ENCODE measurements at places on chromosomes 11 and 22. TPM values are rescaled to one million over a fixed set of nuclear protein-coding genes. Genes with fewer than 3 reads are reported as not detected.

DNA sequence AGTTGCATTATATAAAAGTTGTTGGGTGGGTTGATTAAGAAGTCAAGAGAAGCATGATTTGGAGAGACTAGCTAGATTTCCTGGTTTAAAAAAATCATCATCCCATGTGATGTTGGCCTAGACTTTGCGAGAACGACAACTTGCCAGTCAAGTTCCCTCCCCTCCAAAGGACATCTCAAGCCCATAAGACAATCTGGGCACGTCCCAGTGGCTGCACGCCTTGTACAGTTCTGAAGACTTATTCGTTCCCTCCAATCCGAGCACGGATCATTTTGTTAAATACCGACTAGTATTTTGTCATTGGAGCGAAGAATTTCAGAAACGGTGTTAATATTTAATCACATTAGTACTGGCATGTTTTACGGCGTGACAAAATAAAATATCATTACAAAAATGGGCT lies 8.0 kb downstream of the MN1 start:
- DNase-seq = no peak

GRCh38 chr11:72642884-72643522 lies 31.2 kb downstream of the PDE2A start:
- no peak for DNase-seq

ALDH3B1 gene
- 14.6 TPM for total RNA-seq

ZNF280A gene
- not detected for total RNA-seq

DNA sequence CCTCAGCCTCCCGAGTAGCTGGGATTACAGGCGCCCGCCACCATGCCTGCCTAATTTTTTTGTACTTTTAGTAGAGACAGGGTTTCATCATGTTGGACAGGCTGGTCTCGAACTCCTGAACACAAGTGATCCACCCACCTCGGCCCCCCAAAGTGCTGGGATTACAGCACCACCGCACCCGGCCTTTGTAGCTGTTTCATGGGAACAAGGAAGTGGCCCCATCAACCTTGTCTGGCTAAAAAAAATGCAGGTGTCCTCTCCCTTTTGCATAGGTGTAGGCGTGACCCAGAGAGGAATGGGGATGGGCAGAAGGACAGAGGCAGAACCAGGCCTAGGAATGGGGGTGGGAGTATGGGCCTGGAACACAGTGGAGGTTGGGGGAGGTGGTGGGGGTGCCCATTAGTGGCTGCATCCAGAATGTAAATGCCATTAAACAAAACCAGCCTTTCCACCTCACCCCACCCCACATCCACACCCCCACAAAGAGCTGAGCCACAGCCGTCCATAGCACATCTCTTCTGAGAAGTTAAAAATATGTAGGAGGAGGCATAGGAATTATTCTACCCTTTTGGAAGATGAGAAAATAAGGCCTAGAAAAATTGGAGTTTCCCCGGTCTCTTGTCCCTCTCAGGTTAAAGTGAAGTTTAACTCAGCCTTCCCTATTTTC lies 22.8 kb upstream of the SCGB1A1 start:
- no peak for DNase-seq

NRXN2 gene
- 8.8 TPM for total RNA-seq

DNA sequence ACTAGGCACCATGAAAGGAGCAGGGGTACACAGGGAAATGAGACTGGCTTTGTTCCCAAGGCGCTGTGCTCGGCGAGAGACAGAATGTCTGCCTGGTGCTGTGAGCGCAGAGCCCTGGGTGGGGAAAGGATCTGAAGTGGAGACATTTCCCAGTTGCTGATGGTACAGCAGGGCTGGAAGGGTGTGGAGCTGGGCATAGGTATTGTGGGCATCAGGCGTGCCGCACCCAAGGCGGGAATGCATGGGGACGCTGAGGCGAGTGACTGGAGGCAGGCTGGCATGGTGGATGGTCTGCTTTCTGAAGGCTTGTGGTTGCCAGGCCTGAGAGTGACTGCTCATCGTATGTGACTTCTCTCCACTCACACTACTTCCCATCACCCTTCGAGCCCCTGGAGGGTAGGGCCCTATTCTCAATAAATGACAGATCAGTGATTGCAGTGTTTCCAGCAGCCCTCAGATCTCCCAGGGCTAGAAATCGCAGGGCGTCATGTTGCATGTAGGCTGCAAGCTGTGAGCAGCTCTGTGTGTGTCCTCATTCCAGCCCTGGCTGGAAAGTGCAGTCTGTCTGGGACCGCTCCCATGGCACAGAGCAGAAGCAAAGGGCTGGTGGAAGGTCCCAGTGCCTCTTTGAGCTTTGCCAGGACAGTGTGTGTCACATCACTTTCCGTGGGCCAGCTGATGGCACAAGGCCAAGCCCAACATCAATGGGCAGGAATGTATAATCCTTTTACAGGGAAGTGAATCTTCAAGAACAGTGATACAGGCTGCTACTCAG lies 67.7 kb downstream of the TBC1D22A start:
- DNase-seq = no peak

DNA sequence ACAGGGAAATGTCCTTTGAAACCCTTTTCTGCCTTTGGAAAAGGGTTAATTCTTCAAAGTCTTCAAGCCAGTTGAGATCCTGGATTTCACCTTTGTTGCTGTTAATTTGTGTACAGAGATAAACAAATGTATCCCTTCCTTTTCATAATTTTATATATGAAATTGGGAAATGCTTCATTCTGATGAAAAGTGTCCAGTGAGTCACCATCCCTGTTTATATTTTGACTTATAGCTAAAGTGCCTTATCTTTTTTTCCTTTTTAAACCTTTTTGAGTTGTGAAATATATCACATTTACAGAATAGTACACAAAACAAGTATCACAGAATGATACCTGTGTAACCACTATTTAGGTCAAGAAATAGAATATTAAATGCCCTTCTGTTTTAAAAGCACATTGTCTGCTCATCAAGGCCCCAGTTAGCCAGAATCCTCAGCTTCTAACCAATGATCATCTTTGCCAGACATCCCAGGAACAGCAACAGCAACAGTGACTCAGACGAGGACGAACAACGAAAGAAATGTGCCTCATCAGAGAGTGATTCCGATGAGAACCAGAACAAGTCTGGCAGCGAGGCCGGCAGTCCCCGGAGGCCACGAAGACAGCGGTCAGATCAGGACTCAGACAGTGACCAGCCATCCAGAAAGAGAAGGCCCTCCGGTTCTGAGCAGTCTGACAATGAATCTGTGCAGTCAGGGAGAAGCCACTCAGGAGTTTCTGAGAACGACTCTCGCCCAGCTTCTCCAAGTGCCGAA lies 27.3 kb downstream of the CTR9 start:
- no peak for DNase-seq

MS4A15 gene
- not detected for total RNA-seq

Data from mesenteric fat pad (tissue), 1 donor.